ENCODE measurements at places on chromosomes 5 and 9.

- no peak for DNase-seq
These were observed 307.6 kb upstream of the TNC start for GRCh38 chr9:115425601-115426000.

GRCh38 chr5:34529581-34530331 lies 126.4 kb upstream of the RAI14 start:
- no peak for DNase-seq

GRCh38 chr5:36948041-36948440 lies 71.5 kb downstream of the NIPBL start:
- no peak for DNase-seq

- no peak for DNase-seq
These were observed 19.0 kb upstream of the N4BP3 start for GRCh38 chr5:178094345-178094744.

- no peak for DNase-seq
These were observed 179.5 kb downstream of the YTHDC2 start for GRCh38 chr5:113692891-113693457.

DNA sequence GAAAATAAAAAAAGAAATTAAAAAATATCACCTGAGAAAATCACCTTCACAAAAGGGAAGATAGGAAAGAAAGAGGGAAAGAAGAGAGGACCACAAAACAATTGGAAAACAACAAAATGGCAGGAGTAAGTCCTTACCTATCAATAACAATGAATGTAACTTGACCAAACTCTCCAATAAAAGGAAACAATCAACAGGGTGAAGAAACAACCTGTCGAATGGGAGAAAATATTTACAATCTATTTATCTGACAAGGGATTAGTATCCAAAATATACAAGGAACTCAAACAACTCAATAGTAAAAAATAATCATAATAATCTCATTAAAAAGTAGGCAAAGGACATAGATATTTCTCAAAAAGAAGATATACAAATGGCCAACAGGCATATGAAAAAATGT lies 135.8 kb downstream of the AGTPBP1 start:
- no peak for DNase-seq

DNA sequence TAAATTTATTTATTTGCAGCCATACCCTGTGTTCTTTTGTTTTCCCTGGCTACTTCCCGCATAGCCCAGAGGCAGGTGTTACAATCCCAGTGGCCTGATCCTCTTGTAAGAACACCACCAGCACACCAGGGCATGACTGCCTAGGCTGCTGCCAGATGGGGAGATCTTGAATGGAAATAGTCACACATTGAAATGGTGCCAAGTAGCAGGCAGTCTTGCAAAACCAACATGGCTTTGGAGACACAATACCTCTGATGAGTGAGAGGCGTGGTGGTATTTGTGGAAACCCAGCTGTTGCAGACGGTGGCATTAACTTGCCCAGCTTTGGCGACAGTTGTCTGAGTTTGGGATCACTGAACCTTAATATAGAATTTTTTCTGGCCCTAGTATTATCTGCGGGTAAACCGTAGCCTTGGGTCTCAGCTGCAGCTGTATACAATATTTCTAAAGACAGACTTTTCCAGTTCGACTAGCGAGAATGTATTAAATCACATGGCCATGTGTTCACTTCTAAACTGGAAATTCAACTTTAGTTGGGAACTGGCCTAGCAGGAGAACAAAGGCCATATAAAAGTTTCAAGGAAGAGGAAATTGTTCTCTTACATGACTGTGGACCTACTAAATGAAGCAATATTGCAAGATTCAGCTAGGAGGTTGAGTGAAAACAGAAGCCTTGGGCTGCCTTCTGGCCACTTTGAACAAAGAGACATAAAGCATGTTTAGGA lies 277.0 kb downstream of the SMARCA2 start:
- DNase-seq: peak; percentile 89

- no peak for DNase-seq
These were observed 140.1 kb upstream of the ABCA1 start for GRCh38 chr9:105067895-105068580.

- DNase-seq: no peak
These were observed 27.0 kb downstream of the PTGES start for GRCh38 chr9:129725795-129726251.

- no peak for DNase-seq
These were observed 89.6 kb upstream of the LRRTM2 start for GRCh38 chr5:138964647-138965201.

DNA sequence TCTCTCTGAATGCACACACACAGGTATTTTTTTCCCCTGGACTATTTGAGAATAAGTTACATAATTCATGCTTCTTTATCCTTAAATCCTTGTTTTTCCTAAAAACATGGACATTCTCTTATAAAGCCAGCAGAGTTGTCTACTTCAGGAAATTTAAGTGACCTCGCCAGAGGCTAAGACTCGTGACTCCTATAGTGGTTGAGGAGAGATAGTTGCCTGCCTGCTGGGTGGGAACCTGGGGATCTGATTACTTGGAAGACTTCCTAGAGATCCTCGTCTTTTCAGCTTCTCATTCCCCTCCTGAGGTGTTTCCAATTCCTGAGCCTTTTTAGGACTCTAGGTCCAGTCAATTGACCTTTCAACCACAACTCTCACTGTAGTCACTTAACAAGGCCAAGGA lies 5.5 kb downstream of the SLC30A5 start:
- DNase-seq: no peak

GRCh38 chr5:135399794-135400542 lies 937 bp upstream of the MACROH2A1 start:
- no peak for DNase-seq

DNA sequence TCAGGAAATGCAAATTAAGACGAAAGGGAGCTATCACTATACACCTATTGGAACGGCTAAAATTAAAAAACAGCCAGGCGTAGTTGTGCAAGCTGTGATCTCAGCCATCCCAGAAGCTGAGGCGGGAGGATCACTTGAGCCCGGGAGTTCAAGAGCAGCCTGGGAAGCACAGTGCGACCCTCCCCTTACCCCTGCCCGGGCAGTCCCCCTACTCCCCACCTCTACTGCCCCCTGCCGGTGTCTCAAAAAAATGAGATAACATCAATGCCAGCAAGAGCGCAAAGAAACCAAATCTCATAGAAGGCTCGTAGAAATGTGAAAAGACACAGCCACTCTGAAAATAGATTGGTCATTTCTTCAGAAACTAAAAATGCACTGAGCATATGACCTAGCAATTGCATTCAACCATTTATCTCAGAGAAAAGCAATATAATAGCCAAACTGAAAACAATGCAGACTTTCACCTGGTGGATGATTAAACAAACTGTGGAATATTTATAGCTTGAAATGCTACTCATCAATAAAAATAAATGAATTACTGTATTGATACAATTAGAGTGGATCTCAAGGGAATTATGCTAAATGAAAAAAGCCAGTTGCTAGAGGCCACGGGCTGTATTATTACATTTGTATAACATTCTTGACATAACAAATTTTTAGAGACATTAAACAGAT lies 20.6 kb downstream of the OR2V2 start:
- peak; percentile 39 for DNase-seq

DNA sequence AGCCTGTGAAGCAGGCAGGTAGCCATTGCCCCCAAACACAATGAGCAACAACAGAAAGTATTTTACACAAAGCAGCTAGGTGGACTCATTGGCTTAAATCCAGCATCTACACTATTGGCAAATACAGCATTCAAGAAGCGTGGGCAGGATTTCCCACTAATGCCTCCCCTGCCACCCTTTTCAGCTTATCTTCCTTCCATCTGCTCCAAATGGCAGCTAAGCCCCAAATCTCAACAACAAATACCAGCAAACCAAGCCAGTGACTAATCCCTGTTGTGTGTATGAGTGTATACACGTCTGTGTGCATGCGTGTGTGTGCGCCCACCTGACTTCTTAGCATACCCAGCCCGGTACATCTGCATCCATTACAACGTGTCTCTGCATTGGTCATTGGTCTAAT lies 151.2 kb upstream of the WWC1 start:
- no peak for DNase-seq

GRCh38 chr9:23162789-23163188 lies 663.3 kb downstream of the ELAVL2 start:
- DNase-seq: no peak

- no peak for DNase-seq
These were observed 44.3 kb downstream of the NUP214 start for GRCh38 chr9:131169563-131170240.

GRCh38 chr9:38295764-38296163 lies 96.7 kb upstream of the ALDH1B1 start:
- no peak for DNase-seq

DNA sequence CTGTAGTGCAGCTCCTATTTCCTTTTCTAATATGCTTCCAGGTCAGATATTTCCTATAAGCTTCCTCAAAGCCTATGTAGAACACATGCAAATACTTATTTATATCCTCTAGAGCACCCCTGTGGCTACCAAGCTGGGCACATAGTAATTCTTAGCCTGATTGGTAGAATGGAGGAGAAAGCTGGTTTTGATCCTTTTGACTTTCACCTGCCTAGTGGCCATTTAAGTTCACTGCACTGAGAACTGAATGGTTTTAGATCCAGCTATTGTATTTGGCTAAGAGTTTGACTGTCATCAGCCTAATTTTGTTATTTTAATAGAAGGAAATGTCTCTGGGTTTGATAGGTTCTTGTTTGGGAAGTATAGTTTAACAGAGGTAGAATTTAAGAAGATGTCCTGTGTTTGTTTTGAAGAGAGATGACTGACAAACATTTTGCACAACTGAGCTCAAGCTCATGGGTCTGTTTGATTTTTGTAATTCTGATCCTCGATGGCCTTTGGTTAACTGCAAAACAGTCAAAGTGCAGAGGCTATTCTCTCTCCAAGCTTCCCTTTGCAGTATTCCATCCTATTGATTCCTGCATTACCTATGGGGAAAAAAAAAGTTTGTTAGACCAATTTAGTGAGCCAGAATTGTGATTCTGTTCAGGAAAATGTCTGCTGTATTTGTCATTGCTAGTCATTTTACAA lies 85.4 kb downstream of the KCNN2 start:
- no peak for DNase-seq

DNA sequence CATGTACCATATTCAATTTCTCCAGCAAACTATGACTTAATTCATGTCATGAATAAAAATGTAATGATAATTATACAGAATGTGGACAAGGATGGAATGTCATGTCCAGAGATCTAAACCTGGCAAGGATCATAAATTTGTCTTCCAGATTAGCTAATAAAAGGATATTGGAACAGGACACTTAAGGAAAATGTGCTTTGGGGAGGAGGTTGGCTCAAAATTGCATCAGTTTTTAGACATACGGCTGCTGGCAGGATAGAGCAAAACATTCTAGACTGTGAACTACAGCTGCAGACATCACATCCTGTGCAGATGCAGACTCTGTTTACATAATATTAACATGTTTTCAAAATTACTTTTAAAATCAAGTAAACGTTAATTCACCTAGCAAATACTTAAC lies 248.4 kb downstream of the TLR4 start:
- no peak for DNase-seq

Measured in SHP77 (cell line).